ENCODE measurements at places on chromosomes 12 and 14.

DNA sequence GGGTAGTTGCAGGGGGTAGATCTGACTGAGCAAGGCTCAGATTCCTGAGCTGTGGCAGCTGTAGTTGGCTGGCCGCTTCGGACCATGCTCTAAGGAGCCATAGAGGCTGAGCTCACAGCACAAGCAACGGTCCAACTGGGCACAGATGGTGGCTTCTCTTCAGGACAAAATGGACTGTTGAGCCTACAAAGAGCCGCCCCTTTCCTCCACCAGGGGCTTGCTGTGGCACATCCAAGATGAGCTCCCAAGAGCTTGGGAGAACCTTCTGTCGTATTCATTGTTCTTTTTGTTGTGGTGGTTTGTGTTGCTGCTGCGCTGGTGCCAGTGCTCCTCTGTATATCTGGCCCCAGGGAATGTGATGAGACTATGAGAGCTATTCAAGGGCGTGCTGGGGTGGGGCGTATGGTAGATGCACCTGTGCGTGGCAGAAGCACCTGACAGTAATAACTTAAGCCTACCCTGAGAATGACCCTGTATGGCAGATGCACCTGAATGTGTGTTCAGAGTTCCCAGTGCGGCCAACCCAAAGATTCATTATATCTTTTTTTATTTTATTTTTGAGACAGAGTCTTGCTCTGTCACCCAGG is 17.8 kb upstream of the LGALS3 start:
- DNase-seq: no peak

DNA sequence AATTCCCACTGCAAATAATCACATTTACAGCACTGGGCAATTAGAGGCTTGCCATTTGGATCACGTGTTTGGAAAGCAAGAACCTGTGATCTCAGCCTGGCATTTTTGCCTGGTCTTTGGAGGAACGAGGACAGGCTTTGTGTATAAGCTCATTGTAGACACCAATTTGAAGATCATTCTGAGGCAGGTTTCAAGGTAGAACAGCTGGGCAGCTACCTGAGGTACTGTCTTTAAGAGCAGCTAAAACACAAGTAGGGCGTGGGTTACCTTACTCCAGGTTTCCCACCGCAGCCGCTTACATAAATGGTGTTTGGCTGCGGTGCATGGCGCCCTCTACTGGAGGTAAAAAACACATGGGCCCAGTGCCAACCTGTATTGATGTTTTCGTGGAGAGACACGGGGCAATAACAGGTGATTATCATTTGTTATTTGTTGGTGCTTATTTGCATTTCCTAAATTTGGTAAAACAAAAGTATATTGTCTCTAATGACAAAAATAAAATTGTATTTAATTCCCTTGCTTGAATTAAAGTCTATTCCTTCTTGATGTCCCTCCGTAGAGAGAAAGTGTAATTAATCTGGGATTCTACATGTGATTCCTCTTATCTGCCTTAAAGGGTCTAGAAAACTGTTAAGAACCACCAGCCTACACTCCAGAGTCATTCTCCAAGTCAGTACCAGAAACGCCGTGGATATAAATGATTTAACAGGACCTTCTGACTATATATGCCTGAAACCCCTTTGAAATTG is 69.7 kb downstream of the SVOP start:
- peak; percentile 87 for DNase-seq

DNA sequence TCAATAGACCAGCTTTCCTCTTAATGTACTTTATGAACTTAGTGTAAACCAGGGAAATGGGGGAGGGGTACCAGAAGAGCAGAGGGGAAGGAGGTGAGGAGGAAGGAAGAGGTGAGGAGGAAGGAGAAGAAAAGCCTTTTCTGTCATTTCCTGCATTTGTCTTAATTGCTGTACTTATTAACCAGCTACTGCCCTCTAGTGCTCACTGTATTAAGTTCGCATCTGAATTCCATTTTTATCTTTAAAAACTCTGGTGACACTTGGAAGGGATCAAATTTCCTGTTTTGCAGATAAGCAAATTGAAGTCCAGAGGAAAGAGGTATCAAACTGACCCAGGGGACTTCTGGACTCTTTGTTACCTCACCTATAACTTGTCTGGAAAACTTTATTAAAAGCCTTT is 22.2 kb downstream of the MANSC1 start:
- DNase-seq: no peak

GRCh38 chr14:36505892-36506731 is 13.9 kb downstream of the NKX2-1 start:
- DNase-seq: no peak

DNA sequence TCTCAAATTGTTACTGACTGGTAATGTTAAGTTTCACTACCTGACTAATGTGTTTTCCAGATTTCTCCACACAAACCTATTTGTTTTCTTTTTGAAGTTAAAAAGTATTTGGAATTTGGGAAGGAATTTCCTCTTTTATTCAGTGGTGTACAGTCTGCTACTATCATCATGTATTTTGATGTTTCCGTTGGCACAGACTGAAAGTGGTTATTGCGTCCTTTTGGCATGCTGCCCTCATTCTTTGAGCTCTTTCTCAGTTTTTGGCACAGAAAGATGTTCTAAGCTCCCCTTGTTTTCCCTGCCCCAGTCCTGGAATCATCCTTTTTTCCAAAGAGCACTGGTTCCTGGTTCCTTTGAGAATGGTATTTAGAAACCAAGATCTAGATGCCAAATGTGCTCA is 31.4 kb upstream of the RTRAF start:
- no peak for DNase-seq

GRCh38 chr14:39203659-39204606 is 28.9 kb downstream of the PNN start:
- DNase-seq: no peak

DNA sequence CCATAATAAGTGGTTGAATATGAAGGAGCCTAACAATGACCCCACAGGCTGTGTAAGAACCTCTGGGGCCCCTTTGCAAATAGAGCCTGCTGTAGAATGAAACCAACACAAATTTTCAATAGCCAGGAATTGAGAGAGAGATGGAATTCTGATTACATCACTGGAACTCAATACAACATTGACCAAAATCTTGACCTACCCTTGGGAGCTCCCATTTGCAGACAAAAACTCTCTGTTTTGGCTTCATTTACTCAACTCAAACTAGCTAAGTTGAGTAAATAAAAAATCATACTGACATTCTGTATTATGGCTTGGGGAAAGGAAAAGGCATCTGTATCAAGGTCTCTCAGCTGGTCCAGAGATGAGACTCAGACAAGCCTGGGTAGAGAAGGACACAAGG is 91.0 kb downstream of the TBX3 start:
- no peak for DNase-seq

GRCh38 chr12:7068994-7069346 is 8.5 kb downstream of the C1S start:
- no peak for DNase-seq

DNA sequence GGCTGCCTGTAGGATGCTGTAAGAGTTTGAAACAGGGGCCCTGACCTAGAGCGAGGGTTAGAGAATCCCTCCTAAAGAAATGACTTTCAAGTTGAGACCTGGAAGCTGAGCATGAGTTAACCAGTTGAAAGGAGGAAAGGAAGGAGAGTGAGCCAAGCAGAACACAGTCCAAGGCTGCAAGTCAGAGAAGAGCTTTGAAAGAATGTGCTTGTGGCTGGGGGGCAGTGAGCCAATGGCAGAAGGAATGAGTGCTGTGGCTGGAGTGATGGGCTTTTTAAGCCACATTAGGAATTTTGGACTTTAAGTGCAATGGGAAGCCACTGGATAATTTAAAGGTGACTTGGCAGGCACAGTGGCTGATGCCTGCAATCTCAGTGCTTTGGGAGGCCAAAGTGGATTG is 18.1 kb downstream of the CDKN1B start:
- no peak for DNase-seq
